ENCODE measurements at places on chromosomes 4 and X.
A peak's percentile ranks its signal among the peaks of the same experiment; 100 is the strongest.

DNA sequence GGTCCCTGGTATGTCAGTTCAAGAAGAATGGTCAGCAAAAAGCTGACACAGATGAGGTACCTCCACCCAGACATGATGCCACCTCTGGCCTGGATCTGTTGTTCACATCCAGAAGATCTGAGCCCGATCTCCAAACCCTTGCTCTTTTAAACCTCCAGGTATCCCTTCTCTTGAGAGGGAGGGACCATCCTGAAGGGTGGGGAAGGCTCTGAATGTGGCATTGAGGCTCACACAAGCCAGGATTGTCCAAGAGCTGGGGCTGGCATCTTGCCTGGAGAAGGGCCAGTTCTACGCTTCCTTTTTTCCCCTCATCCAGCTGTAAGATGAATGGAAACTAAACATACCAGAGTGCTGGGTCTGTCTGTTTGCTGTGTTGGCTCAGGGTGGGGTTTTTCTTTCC lies at the start of gene ITIH6:
TSS of gene ITIH6 (minus strand) at position 119 of the 400 bp plus-strand sequence. CDS start at position 74, 45 bp downstream.
- no peak for DNase-seq

DNA sequence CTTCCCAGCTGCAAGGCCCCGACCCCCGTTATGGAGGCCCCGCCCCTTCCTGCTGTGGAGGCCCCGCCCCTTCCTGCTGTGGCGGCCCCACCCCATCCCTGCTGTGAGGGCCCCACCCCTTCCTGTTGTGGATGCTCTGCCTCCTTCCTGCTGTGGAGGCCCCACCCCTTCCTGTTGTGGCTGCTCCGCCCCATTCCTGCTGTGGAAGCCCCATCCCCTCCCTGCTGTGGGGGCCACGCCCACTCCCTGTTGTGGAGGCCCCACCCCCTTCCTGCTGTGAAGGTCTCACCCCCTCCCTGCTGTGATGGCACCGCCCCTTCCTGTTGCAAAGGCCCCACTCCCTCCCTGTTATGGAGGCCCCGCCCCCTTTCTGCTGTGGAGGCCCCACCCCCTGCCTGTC lies 104.9 kb upstream of the PSAPL1 start:
- peak; percentile 64 for DNase-seq

DNA sequence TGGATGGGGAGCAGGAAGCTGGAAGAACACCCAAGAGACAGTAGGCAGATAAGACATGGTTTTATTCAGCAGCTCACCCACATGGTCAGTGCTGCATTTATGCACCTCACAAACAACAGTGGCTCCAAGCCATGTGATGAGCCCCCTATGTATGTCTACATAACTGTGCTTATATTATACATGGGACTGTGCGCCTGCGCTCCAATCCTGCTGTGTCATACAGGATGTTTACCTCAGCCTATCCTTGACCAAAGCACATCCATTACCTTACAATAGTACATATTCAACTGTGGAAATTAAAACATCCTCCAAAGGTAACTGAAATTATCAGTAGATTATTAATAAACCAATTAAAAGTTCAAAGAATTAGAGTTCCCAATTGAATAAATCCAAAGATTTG lies 44.1 kb upstream of the SGMS2 start:
- no peak for DNase-seq

- no peak for DNase-seq
Observed at GRCh38 chrX:10156199-10157031, at the start of gene CLCN4. Gene CLCN4 (plus strand): TSS chrX:10156975. CDS start chrX:10185033, 28,058 bp downstream.

- DNase-seq = no peak
Observed at GRCh38 chr4:14919785-14920184, 82.5 kb upstream of the CPEB2 start.

DNA sequence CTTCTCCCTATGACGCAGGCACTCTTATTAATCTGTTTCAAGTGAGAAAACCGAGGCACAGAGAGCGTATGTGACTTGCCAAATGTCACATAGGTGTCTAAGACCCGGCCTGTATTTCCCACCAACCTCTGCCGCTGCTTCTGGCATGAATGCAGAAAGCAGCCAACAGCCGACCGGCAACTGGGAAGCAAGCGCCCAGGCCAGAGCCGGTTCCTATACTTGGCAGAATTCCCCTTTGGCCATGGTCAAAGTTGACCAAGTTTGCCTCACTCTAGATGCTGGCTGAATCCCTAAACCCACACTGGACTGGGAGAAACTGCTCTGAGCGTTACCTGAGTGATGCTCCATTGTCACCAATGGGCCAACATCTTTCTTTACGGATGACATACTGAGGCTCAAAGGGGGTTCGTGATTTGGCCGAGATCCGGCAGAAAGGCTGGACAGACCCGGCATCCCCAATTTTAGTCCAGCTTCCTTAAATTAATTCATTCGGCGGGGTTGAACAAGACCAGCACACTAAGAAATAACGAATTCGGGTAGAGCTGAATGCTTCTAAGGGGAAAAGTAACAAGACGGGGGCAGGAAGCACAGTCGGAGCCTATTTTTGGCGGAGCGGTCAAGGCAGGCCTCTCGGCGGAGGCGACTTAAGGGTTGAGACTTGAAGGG lies 11.2 kb downstream of the MSX1 start:
- DNase-seq = no peak

DNA sequence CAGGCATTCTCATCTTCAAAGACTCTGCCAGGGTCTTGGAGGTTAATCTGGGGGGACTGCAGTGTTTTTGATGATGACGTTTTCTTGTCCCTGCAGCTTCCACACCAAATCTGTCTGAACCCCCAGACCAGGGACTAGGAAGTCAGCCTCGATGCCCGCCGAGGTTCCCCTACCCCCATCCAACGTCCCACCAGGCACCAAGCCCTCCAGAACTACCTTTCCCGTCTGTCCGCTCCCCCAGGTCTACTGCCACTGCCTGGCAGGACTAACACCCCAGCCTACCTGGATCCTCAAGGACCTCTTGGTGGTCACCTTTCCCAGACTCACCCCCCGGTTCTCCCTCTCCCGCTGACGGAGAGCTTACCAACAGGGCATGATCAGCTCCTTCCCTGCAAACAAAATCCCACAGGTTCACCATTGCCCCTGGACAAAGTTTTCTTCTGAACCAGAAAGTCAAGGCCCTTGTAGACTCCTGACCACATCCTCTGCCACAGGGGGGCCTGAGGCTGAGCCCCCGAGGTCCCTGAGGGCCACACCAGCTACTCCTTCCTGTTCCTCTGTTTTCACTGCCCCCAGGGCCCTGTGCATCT lies 40.9 kb downstream of the HMX1 start:
- DNase-seq = no peak

- DNase-seq = no peak
Observed at GRCh38 chr4:163688856-163689255, 194.4 kb downstream of the TMA16 start.

DNA sequence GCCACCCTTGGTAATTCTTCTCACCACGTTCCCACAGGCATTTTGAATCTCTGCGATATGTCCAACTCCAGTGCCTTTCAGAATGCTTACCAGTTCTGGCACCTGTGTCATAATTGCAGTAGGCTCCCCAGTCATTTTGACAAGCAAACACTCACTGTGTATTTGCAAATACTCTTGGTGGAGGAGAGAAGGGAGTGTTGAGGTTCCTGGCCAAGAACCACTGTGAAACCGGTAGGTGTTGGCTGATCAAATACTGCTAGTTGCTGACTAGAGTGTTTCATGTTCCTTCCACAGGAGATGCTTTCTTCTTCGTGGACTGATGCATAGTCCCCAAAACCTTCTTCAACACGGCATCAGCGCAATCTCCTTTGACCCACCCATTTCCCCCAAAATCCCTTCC lies 16.0 kb upstream of the NLGN4X start:
- DNase-seq = no peak

GRCh38 chr4:7073526-7074390 lies 5.9 kb upstream of the GRPEL1 start:
- peak; percentile 30 for DNase-seq

DNA sequence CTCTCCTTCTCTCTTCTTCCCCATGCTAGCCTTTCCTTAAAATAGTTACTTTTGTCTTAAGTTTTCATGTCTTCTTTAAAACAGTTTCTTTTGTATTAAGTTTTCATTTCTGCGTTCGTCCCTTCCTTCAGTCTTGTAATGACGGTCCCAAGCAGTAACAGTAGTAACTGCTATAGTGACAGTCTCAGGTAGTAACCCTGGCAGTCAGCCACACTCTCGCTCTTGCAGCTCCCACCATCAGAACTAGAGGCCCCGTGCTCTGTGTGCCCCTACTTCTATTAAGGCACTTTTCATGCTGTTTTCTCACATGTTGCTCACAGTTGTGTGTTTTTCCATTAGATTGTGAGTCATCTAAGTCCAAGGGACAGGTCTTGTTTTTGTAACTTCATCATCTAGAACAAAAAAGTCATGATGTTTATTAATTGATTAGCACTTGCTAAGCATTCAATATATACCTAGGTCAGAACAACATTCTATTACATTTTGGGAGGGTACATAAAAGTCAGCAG lies 49.3 kb downstream of the C4orf33 start:
- DNase-seq = no peak

- no peak for DNase-seq
Observed at GRCh38 chrX:21905953-21906352, 34.6 kb upstream of the SMS start.

GRCh38 chrX:110204986-110205385 lies 112.9 kb downstream of the AMMECR1 start:
- no peak for DNase-seq

DNA sequence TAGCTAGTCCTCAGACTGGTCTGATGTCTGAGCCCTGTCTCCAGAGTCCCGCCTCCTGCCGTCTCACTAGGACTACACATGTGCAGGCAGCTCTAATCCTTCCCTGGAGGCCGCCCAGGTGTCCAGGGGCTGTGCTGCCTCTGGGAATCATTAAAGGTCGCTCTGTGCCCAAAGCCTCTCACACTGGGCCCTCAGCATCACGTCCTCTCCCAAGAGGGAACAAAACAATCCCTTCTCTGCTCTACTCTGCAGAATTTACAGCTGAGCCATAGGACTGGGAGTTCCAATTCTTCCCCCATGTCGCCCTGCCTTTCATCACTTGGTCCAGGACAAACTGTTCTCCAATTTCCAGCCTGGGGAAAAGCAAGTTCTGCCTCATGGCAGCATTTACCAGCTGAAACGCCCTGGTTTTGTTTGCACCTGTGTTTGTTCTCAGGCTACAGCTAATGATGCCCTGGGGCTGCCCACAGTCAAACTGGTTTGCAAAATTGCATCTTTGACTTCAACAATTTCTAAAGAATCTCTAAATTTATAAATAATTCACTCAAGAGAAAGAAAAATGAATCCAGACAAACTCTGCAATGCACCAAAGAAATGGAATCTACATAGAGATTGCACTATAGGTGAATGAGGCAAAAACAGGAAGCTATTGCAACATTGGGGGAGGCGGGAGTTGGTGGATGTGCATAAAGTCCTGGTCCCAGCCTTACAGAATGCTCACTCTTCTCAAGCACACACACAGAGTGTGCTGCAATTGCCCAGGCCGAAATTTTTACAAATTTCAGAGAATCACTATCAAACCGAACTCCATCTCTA lies 7.2 kb upstream of the MRFAP1 start:
- DNase-seq = no peak

GRCh38 chrX:54288277-54288676 lies 69.6 kb downstream of the WNK3 start:
- no peak for DNase-seq

- no peak for DNase-seq
Observed at GRCh38 chr4:131974730-131975129, 1174.4 kb upstream of the PCDH10 start.

DNA sequence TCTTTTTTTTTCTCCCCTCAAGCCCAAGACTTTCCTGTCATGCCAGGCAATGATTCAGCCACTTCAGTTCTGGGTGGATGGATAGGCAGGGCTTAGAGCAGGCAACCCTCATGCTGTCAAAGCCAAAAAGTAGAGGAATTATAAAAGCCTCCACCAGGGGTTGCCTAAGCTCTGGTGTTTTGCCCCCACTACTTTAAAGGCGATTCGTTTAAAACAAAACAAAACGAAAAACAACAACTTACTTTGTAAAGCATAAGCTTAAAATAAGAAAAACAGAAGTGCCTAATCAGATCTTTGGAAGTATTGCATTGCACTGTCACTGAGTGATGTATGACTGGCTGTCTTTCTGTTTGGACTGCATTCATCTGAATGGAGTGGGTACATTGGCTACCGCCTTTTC lies 5.3 kb upstream of the IDS start:
- no peak for DNase-seq

DNA sequence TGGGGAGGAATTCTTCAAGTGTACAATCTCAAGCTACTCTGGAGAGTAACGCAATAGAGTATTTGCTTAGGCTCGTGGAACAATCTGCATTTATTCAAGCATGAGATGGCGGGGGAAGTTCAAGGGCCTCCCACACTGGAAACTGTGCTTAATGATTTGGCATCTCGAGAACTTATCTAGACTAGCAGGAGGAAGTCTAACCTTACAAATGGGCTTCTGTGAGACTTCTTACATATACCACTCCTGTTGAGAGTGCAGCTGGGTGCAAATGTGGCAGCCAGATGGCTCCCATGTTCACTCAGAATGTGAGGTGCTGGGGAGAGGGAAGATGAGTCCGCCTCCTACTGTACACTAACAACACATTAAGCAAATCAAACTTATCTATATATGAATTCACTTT lies 29.3 kb upstream of the PTPN13 start:
- no peak for DNase-seq

DNA sequence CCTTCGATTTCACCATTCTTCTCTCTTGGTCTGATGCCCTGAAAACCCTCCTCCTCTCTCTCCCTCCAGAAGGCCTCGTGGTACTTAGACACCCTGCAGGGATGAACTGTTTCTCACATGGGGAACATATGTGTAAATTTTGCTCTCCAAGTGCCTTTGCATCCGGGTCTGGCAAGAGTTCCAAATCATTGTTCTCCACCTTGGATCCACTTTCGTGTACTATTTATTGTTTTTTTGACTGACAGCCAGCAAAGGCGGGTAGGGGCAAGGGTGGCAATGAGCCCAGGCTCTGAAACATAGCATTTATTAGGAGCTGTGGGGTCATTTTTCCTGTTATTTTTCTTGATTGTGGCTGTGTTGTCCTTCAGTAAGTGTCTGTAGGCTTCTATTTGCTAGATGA lies 81.7 kb downstream of the RTL5 start:
- no peak for DNase-seq

DNA sequence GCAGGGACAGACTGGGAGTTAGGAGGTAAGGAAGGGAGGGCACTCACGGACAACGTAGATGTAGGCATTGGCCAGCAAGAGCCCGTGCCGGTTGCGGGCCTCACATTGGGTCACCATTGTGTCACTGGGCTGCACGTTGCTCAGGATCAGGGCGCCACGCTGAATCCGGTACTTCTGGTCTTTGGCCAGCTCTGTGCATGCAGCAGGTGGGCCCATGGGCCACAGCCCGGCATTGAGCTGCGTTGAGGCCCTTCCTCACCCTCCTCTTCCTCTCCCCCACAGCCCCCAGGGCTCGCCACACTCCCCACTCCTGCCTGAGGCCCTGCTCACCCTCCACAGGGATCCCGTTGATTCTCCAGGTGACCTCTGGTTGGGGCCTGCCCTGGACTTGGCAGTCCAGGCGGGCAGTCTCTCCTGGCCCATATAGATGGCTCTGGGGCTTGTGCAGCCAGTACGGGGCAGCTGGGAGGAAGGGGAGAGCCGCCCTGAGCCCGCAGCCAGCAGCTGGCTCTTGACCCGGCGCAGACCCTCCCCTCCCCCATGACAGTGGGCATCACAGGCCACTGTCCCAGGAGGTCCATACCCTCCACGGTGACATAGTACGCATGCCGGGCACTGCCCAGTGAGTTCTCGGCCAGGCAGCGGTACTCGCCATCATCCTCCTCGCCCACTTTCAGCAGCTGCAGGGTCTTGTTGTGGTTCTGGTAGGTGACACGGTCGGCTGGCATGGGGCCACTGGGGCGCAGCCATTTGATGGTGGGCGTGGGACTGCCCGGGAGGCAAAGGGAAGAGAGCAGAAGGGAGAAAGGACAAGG lies 16.3 kb downstream of the L1CAM start:
- no peak for DNase-seq

GRCh38 chrX:24920769-24921168 lies 95.0 kb downstream of the ARX start:
- DNase-seq = no peak
